ENCODE measurements at places on chromosomes 5 and 9.

DNA sequence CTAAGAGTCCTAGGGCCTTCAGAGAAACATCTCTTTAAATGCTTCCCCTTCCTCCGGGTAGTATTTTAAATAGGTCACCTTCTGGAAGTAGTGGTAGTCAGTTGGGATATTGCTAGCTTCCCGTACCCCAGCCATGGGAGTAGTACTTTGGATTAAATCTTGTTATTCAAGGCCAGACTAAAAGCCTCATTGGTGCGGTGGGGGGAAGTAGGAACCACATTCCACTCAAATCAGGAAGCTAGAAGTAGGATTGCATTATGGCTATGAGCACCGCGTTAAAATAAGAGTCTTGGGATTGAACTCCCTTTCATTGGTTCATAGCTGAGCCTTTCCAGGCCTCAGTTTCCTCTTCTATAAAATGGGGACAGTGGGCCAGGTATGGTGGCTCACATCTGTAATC lies 6.7 kb downstream of the KCNIP1 start:
- no peak for DNase-seq

- DNase-seq = no peak
These were observed 164.1 kb downstream of the HSD17B3 start for GRCh38 chr9:96137671-96138429.

DNA sequence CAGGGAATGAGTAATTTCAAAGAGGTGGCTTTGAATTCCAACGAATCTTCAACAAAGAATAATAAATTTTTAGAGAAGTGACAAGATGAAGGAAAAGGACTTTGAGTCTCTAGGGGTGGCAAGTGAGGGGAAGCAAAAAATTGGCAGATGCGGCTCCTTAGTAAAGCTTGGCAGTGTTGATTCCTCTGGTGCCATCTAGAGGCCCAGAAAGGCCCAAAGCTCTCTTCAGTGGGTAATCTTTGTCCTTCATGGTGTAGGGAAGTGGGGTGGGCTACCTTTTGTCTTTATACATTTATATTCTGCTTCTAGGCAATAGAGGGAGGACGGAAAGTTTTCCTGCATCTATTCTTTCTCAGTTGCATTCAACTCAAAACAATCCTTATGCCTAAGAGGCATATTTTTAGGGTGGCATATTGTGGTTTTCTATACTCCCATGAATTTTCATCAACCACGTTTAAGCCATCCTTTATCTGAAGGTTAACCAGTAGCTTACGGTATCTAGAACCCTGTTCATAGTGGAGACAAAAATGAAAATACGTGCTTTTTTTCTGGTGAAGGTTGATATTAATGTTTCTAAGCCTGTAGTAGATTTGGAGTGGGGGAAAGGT lies 17.5 kb upstream of the ROPN1L start:
- no peak for DNase-seq

DNA sequence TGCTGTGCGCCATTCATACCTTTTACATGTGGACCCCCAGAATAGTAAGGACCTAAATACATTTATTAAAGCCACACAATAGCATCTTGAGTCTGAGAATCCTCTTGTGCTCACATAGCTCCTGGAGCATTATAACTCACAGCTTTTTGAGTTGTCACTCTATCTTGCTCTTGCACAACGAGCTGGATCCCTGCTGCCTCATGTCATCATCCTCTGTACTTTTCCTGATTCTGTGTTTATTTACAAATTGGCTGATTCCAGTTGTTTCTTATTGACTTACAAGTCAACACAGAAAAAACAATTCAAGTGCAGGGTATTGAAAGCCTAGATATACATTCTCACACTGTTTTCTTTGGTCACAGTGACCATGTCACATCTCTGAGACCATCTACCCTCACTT lies 112.9 kb downstream of the SLC1A3 start:
- no peak for DNase-seq

GRCh38 chr9:35691334-35691650 lies 1.6 kb upstream of the TPM2 start:
- DNase-seq = no peak

DNA sequence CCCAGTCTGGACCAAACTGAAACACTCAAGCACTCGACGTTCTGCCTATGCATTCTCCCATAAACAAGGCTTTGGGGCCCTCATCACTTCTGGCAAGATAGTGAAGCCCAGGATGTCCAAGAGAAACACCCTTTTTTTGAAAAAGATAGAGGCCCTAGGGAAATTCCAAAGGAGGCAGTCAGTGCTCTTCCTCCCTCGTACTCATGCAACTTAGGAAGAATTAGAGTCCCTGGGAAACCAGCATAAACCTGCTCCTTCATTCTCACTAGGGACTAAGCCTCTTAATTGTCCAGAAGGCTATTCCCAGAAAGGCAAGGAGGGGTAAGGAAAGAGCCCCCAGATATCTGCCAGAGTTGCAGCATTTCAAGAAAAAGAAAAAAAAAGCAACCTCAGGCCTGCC lies 7.8 kb upstream of the RUSC2 start:
- DNase-seq = no peak
